Neural crest cell (in vitro differentiated cells): ENCODE measurements at places on chromosomes 12 and 14.

DNA sequence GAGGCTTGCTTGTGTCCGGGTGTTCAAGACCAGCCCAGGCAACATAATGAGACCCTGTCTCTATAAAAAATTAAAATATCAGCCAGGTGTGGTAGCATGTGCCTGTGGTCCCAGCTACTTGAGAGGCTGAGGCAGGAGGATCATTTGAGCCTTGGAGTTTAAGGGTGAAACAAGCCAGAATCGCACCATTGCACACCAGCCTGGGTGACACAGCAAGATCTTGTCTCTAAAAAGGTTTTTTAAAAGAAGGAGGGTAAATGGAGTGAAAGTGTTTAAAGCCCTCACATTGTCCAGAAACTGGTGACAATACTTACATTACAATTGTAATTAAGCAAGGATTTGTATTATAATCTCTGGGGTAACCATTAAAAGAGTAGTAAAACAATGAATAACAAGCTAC is 64.2 kb downstream of the SINHCAF start:
- no peak for DNase-seq

DNA sequence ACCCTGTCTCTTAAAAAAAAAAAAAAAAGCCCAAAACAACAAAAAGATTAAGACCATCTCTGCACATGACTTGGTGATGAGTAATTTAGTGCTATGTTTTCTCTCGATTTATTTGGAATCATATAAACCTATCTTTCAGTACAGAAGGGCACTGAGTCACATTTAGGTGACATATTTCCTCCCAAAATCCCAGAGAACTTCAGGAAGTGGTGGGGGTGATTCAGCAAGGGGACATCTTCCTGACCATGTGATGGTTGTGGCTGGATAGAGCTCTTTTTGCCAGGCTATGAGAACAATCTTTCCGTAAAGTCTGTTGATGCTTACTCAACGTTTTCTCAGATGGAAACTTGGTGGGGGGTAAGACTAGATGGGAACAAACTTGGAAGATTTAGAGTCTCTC is 50.0 kb downstream of the PPFIBP1 start:
- DNase-seq: no peak

DNA sequence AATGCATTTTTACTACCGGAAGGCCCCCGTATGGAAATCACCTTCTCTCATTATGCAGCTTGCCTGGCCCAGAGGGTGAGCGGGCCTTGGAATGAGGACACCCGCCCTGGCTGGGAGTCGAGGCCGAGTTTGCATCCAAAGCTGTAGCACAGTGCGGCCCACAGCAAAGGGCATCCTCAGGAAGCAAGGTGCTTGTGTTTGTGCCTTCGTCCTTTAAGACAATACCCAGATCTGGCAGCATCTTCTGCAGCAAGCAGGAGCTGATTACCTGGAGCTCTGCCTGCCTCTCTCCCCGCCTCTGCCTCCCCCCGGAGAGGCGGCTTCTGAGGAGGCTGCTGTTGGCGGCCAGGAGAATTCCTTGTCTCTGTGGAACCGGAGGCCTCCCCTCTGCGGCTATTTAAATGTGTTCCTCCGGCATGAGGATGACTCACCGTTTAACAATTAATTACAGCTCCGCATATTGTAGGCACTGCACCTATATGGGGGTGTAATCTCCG is 145.3 kb downstream of the CACNA1C start:
- no peak for DNase-seq

DNA sequence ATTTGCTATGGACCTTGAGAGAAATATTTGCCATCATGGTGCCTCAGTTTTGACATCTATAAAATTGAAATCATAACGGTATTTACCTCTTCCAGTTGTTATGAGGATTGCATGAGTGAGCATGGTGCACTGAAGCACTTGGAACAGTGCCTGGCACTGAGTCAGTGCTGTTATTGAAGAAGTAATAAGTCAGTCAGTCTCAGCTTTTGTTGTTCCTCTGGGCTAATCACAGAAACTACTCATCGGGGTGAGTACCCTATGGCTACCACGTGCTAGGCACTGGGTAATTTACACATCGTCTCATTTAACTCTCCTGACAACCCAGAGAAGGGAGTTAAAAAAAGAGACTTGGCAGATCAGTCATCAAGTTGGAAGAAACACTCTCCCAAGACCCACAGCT is 159.5 kb upstream of the NRXN3 start:
- no peak for DNase-seq

- DNase-seq: no peak
Observed at GRCh38 chr12:19351346-19351745, 87.9 kb upstream of the AEBP2 start.

DNA sequence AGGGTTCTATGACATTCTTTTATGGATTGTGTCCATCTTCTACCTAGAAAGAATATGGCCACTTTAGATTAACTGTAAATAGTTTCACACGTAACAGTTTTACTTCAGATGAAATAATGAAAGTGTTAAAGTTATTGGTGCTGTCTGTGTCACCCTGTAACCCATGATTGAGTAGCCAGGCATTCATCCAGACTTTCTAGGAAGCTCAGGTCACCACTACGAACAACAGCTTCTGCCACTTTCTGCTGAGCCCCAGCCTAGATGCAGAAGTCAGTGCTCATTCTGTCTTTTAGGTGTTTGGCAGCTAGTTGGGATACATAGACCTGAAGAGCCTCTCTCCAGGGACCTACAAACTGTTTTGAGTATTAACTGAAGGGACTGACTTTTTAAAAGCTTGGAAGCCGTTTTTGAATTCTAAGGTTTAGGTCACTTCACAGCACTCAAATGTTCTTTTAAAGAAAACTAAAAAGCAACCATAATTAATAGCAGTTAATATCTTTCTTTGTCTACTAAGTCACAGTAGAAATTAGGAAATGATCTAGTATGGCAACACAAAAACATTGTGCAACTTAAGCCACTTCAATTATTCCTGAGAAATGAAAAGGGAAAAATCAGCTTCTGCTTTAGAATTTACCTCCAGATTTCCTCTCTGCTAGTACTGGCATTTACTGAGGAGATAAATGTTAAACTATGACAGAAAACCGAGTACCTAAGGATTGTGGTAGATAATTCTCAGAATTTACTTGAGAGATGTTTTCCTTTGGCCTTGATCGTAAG is 266.9 kb downstream of the CCDC91 start:
- DNase-seq: no peak

- no peak for DNase-seq
Observed at GRCh38 chr14:57785058-57785457, 80.8 kb downstream of the SLC35F4 start.

DNA sequence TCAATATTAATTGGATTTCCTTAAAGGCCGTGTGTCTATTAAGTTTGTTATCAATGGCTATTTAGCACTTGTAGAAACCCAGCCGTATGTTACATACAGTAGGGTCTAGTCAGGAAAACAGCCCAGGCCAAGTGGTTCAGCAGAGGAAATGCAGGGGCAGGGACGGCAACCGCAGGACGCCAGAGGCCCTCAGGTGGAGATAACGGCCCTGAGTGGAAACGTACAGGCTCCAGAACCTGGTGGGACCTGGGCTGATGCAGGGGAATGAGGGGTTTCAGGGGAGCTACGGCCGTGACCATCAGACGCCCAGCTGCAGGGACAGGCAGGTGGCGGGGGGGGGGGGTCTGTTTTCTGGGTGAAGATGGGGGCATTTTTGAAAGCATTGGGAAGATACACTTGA is 3.7 kb upstream of the ANKLE2 start:
- no peak for DNase-seq

GRCh38 chr14:88706425-88706824 is 86.3 kb downstream of the EML5 start:
- no peak for DNase-seq

DNA sequence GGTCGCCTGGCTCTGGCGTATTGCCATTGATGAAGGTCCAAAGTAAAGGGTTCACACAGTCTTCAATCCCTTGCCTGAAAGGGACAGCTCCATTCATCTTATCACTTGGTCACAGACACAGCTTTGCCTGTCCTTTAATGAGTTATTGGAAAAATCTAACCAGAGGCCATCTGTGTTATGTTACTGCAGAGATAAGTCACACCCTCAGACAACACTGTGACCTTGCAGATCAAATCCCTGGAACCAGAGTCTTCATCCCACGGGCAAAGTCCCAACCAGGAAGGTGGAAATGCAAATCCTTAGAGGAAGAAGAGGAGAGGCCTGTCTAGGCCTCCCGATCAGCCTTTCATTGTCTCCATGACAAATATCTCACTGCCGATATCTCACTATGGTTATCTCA is 68.3 kb upstream of the SCN8A start:
- no peak for DNase-seq

- DNase-seq: no peak
Observed at GRCh38 chr12:105783983-105784947, 354.5 kb downstream of the NUAK1 start.

- DNase-seq: no peak
Observed at GRCh38 chr12:25052196-25052913, 103.5 kb upstream of the BCAT1 start.

GRCh38 chr12:95054206-95054605 is 19.2 kb downstream of the NR2C1 start:
- no peak for DNase-seq

DNA sequence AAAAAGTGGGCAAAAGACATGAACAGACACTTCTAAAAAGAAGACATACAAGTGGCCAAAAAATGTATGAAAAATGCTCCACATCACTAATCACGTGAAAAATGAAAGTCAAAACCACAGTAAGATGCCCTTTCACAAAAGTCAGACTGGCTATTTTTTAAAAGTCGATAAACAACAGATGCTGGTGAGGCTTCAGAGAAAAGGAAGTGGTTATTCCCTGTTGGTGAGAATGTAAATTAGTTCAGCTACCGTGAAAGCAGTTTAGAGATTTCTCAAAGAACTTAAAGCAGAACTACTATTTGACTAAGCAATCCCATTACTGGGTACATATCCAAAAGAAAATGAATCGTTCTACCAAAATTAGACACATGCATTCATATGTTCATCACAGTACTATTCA is 237.0 kb downstream of the KIF21A start:
- DNase-seq: no peak

GRCh38 chr12:28631831-28632230 is 441.6 kb downstream of the CCDC91 start:
- DNase-seq: no peak

DNA sequence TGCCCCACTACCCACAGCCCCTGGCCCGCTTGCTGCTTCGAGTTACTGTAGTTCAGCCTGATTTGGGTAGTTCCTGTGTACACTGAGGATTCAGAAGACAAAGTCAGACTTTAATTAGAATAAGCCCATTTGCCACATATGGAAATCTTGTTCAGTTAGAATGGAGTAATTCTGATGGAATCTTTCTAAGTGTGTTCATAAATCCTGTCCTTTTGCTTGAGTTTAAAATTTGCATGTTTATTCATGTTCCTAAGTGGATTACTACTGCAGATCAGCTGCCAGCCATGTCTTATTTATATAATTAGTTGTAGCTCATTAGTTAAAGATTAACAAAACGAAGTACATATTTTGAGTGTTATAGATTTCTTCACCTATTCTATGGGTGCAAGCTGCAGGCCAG is 504.5 kb downstream of the PCNX1 start:
- DNase-seq: no peak

DNA sequence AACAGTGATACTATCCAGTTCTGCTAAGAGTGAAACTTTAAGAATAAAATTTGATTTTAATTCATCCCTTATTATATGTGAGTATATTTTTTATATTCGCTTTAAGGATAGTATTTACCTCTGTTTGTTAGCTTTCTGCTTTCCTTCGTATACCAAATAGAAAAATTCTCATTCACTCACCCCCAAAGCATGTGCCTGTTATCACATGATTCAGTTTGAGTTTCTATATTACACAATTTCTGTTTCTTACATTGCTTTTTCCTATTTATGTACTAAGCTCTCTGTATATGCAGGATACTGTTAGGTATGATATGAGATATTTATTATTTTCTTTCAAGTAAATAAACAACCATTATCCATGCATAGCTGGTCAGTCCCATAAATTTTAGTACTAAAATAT is 275.2 kb downstream of the FBXL14 start:
- DNase-seq: no peak

- no peak for DNase-seq
Observed at GRCh38 chr14:100698666-100699448, 27.8 kb upstream of the DLK1 start.

DNA sequence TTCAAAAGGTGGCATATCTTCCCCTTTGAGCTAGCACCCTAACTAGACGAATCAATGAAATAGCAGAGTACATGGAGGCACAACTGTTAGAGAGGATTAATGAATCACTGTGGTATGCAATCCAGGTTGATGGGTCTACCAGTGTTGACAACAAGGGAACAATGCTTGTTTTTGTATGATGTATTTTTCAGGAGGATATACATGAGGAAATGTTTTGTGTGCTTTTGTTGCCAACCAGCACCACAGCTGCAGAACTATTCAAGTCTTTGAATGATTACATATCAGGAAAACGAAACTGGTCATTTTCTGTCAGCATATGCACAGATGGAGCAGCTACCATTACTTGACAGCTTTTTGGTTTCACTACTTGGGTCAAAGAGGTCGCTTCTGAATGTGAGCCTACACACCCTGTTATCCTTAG is 142.6 kb downstream of the GPHN start:
- DNase-seq: no peak

GRCh38 chr14:81245771-81246170 is 25.0 kb upstream of the GTF2A1 start:
- DNase-seq: no peak

DNA sequence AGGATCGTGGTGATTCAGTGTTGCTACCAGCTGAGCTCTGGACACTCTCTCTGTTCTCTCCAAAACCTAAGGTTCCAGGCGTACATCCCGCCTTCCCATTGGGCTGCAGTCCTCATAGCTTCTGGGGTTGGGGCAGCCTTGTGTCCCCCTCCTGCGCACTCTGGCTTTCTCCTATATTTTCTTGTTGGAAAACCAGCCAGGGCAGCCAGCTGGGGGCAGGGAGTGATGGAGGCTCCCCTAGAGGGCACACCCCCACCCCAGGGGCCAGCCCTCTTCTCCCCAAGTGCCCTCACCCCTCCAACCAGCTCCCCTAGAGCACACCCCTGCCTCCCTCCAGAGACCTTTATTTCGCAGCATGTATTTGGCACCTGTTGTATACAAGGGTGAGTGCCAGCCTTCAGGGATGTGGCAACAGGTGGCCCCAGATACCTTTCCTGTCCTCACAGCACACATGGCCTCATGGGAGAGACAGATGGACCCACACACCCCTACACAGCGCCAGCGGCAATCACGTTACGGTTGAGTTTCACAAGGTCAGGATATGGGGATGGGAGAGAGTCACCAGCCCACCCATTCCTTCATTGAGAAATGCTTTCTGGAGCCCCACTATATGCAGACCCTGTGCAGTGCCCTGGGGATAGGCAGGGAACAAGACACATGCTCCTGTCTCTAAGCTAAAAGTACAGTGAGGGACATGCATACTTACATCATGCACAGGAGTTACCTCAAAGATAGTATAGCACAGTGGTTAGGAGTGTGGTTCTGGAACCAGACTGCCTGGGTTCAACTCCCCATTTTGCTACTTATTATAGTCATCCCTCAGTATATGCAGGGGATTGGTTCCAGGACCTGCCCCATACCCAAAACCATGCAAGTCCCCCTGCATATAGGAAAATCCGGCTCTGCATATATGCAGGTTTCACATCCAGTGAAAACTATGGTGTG is 141.1 kb downstream of the PHETA1 start:
- no peak for DNase-seq
